ENCODE measurements at places on chromosomes 2 and 18. TPM values are rescaled to one million over a fixed set of nuclear protein-coding genes. Genes with fewer than 3 reads are reported as not detected.
A peak's percentile ranks its signal among the peaks of the same experiment; 100 is the strongest.

GRCh38 chr2:120305296-120305695 is 40.6 kb upstream of the INHBB start:
- H3K4me1 ChIP-seq = no peaks in the 10 kb centered on the region
- no peak overlapping the region for H3K27ac ChIP-seq
- no peaks in the 10 kb centered on the region for H3K27me3 ChIP-seq
- DNase-seq = no peak

DNA sequence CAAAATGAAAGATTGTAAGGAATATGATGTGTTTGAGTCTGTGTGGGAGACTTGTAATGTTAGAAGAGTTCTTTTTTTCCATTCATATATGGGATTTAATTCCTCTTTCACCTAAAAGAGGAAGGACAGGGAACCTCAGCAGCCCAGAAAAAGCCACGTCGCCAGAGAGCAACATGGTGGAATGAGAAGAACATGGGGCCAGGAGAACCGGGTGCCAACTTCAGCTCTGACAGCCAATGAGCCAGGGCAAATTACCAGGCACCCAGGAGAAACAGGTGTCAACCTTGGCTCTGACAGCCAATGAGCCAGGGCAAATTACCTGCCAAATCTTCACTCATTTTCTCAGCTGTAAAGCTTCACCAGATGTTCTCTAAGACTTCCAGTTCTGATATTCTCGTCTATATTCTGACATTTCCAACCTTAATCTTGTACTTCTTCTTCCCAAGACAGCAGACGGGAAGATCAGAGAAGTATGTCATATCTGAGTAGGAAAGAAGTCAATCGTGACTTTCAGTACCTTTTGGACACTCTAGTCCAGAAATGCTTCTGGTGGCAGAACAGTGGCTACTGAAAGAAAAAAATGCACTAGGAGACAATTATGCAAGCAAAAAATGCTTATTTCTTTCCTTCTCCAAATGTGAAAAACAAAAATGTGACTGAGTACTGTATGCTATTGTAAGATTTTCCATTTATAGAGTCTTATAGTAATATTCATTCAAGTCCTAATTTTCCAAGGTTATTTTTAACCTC is 79.2 kb upstream of the COL5A2 start:
- DNase-seq = no peak
- H3K27me3 ChIP-seq = no peaks in the 10 kb centered on the region
- H3K36me3 ChIP-seq = no peaks in the 10 kb centered on the region
- no peaks in the 10 kb centered on the region for H3K4me1 ChIP-seq
- H3K4me3 ChIP-seq = no peak overlapping the region
- no peak overlapping the region for H3K27ac ChIP-seq

DNA sequence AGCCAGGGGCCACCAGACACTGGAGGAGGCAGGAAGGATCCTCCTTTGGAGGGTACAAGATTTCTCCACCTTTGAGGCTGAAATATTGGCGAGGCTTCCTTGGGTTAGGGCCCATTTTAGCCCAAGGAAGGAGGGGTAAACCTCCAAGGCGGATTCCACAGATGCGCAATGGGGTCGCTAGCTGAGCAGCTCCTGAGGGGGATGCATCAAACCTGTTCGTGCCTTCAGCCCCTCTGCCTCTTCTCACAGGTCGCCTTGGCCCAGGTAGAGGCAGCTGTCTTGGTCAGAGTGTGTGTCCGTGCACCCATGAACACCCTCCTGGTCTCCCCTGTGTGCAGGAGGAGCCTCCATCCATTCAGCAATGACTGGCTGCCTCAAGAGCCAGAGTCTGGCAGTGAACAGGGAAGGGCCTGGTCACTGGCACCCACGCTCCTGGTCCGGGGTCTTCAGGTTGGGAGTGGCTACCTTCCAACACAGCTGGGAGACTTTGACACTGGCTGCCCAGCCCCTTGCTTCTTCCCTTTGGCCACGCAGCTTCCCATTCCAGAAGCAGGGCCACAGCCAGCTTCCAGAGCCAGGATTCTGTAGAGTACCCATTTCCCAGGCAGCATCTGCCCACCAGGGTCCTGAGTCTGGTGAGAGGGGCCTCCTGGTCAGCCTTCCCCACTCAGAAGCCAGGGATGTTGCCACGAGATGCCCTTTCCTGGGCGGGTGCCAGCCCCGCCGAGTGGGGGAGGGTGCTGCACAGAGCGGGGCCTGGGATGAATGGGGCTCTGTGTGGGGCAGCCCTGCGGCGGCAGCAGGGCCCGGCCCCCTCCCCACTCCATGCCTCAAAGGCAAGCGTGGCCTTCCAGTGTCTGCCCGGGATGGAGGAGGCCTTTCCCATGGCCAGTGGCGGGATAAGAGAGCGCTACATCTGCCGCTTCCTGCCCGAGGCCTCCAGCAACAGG is 95.8 kb upstream of the GPC1 start:
- DNase-seq = no peak
- no peaks in the 10 kb centered on the region for H3K4me1 ChIP-seq
- H3K27ac ChIP-seq = no peak overlapping the region
- no peaks in the 10 kb centered on the region for H3K27me3 ChIP-seq
- H3K4me3 ChIP-seq = no peak overlapping the region
- H3K36me3 ChIP-seq = no peaks in the 10 kb centered on the region

- H3K27ac ChIP-seq = no peak overlapping the region
- H3K27me3 ChIP-seq = no peaks in the 10 kb centered on the region
- no peak overlapping the region for H3K4me3 ChIP-seq
- H3K4me1 ChIP-seq = no peaks in the 10 kb centered on the region
- no peak for DNase-seq
Measured at GRCh38 chr2:128408349-128409305, 90.0 kb upstream of the HS6ST1 start.

GRCh38 chr2:201058914-201059313 is 12.6 kb downstream of the HYCC2 start:
- no peaks in the 10 kb centered on the region for H3K36me3 ChIP-seq
- peaks cover 20% of the 10 kb centered on the region for H3K4me1 ChIP-seq
- DNase-seq = no peak
- H3K4me3 ChIP-seq = no peak overlapping the region
- H3K27ac ChIP-seq = no peak overlapping the region

DNA sequence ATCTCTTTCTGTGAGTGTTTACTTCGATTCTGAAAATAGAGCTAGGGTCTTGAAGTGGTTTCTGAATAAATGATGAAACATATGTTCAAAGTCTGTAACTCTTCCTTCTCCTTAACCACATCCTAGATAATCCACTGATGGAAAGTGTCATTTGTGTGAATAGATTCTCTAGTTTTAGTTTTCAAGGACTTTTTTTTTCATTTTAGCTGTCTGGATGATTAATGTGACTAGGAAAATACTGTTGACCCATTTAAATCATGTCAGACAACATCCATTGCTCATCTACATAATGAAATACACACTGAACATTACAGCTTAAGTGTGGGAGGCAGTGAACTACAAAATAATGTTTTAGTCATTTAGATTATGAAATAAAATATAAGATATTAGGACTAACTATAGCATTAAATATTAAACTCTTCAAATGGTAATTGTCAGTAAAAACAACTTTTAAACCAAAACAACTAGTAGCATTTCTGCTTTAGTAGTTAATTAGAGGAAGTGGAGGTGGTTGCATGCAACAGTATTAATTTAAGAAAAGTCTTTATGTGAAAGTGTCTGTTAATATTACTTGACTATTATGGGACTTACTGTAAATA is 39.1 kb upstream of the DLX1 start:
- no peak overlapping the region for H3K4me3 ChIP-seq
- H3K4me1 ChIP-seq = no peaks in the 10 kb centered on the region
- H3K36me3 ChIP-seq = no peaks in the 10 kb centered on the region
- no peak overlapping the region for H3K27ac ChIP-seq
- no peaks in the 10 kb centered on the region for H3K27me3 ChIP-seq
- no peak for DNase-seq

Gene FOXI3
- not detected for polyA plus RNA-seq

DNA sequence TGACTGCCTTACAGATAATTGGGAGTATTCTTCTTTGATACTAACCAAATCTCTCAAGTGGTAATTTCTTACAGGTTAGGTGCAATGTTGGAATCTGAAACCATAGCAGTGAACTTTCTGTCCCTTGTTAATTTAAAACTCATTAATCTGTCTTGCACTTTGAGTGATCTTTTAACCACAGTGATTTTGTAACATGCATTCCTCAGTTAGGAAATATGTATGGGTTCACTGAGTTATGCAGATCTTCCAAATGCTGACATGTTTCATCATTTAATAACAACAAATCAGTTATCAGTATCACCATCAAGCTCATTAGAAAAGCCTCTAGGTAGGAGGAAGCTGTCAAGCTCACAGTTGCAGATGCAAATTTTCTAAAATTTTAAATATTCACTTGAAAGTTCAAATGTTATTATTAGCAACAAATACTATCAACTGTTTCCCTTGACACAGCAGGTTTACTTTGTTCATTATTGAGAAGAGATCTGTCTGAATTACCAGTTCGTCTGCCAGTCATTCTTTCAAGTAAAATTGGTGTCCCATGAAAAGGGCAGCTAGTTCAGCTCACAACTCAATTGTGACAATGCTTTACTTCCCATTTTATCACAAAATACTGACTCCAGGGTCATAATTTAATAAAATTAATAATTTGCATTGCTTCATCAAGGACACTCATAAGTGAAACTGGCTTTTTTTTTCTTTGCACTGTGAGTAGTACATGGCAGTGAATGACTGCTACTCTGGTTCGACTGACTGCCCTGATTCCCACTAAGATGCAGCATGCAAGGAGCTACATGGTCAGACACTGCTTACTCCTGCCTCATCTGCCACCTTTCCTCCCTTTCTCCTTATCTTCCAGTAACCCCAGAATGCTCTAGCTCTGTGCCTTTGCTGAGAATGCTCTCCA is 31.6 kb downstream of the SUCLG1 start:
- H3K36me3 ChIP-seq = peaks cover 10% of the 10 kb centered on the region
- no peaks in the 10 kb centered on the region for H3K27me3 ChIP-seq
- no peak overlapping the region for H3K4me3 ChIP-seq
- no peaks in the 10 kb centered on the region for H3K4me1 ChIP-seq
- no peak overlapping the region for H3K27ac ChIP-seq
- no peak for DNase-seq

Gene PSMA8
- not detected for polyA plus RNA-seq

- H3K4me1 ChIP-seq = no peaks in the 10 kb centered on the region
- no peaks in the 10 kb centered on the region for H3K27me3 ChIP-seq
Measured at GRCh38 chr18:43893001-43893637, 615.8 kb upstream of the SYT4 start.

DNA sequence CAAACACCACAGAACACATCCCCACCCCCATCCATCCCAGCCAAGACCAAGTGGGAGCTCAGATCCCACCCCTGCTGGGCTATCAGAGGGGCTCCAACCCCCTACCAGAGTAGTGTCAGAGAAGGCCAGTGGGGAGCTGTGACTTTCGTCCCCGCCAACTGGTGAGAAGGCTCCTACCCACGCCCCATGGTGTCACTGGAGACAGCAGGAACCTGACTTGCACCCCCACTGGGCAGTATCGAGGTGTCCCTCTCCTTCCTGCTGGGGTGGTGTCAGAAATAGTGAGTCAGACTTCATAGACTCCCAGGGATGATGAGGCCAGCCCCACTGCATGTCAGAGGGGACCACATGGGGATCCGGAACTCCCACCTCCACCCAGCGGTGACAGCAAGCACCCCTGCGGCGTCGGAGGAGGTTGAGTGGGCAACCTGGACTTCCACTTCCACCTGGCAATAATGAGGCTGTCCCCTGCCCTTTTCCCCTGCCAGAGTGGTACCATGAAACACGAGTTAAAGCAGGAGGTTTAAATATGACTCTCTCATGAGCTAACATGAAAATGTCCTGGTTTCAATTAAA is 106.7 kb downstream of the CTIF start:
- no peak for DNase-seq
- H3K27ac ChIP-seq = no peak overlapping the region
- H3K4me1 ChIP-seq = peaks cover 3% of the 10 kb centered on the region
- no peaks in the 10 kb centered on the region for H3K36me3 ChIP-seq
- H3K27me3 ChIP-seq = no peaks in the 10 kb centered on the region
- H3K4me3 ChIP-seq = no peak overlapping the region

Gene PCARE
- 0.09 TPM for polyA plus RNA-seq

DNA sequence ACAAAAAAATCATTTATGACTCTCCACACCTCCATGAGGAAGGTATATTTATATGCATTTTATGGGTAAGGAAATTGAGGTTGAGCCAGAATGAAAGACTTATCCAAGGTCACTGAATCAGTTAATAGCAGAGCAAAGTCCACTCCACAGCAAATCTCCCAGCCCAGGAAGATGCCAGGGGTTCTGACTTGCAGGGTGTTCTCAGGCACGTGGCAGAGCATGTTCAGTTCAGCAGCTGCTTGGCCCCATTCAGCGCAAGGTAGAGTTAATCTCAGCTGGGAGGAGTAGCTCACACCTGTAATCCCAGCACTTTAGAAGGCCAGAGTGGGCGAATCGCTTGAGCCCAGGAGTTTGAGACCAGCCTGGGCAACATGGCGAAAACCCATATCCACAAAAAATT is 17.8 kb upstream of the DGKD start:
- H3K4me3 ChIP-seq = no peak overlapping the region
- H3K4me1 ChIP-seq = no peaks in the 10 kb centered on the region
- no peak for DNase-seq
- no peak overlapping the region for H3K27ac ChIP-seq

DNA sequence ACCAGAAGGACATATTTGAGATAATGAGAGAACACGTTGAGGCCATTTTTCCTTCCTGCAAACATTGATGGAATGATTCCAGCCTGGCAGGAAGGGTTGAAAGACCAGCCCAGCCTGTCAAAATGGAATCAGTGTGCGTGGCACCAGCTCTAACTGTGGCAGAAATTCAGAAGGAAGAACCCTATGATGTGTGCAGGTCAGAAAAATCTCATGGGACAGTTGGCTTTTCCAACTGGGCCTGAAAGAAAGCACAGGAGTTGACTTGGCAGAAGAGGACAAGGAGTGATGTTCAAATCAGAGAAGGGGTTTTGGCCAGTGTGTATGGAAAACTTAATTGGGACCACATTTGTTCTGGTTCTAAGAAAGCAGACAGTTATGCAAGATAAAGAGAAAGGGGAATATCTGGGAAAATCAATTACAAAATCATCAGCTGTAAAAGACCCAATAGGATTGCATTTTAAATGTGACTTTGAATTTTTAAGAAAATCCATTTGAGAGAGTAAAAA is 192.8 kb upstream of the PID1 start:
- no peak for DNase-seq
- no peaks in the 10 kb centered on the region for H3K27me3 ChIP-seq
- no peak overlapping the region for H3K27ac ChIP-seq
- no peaks in the 10 kb centered on the region for H3K36me3 ChIP-seq

- DNase-seq = peak; percentile 39
- H3K36me3 ChIP-seq = no peaks in the 10 kb centered on the region
- no peak overlapping the region for H3K4me3 ChIP-seq
- H3K27ac ChIP-seq = no peak overlapping the region
- H3K27me3 ChIP-seq = no peaks in the 10 kb centered on the region
- peaks cover 16% of the 10 kb centered on the region for H3K4me1 ChIP-seq
Measured at GRCh38 chr2:45771261-45771660, 119.8 kb downstream of the PRKCE start.

Gene LIMS2
- 12.1 TPM for polyA plus RNA-seq

Gene KCNG2
- polyA plus RNA-seq = 0.29 TPM

Gene MROH2A
- not detected for polyA plus RNA-seq

Gene XDH
- polyA plus RNA-seq = 0.03 TPM

- no peaks in the 10 kb centered on the region for H3K36me3 ChIP-seq
- H3K27ac ChIP-seq = no peak overlapping the region
- no peaks in the 10 kb centered on the region for H3K4me1 ChIP-seq
- no peaks in the 10 kb centered on the region for H3K27me3 ChIP-seq
Measured at GRCh38 chr2:224272237-224272910, 129.5 kb downstream of the FAM124B start.

Gene AOX1
- 12.4 TPM for polyA plus RNA-seq

Measured in psoas muscle (tissue), 8 donors.